Kidney (tissue), 22 donors: ENCODE measurements at places on chromosomes 5 and 9. TPM values are rescaled to one million over a fixed set of nuclear protein-coding genes. Genes with fewer than 3 reads are reported as not detected.

Gene ALDH1A1
- 191 TPM for total RNA-seq

DNA sequence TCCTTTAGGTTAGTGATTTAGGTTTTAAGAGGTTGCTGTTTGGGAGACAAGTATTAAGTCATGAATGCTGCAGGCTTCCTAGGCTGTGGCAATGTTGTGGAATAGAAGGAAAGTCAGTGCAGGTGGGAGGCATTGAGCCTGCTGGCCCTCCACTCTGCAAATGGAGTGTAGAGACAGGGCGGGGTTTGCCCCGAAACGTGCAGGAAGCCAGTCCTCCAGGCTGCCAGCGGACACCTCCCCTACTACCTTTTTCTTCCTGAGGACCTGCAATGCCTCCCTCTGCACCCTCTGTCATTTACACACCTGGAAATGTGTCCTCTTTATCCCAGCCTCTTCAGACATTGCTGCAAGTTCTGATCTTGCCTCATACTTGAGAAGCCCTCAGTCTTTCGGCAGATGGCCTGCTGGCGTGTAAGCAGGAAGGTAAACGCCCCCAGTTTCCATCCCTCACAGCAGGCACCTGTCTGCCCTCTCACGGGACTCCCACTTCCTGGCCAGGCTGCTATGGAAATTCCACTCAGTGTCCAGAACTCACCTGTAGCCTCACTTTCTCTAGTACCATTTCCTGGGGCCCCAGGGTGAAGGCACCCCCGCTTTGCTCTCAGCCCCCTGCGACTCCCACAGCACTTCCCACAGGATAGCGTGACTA is 81.6 kb upstream of the BOD1 start:
- H3K36me3 ChIP-seq = no peaks in the 10 kb centered on the region
- no peaks in the 10 kb centered on the region for H3K27me3 ChIP-seq
- no peak overlapping the region for H3K27ac ChIP-seq

DNA sequence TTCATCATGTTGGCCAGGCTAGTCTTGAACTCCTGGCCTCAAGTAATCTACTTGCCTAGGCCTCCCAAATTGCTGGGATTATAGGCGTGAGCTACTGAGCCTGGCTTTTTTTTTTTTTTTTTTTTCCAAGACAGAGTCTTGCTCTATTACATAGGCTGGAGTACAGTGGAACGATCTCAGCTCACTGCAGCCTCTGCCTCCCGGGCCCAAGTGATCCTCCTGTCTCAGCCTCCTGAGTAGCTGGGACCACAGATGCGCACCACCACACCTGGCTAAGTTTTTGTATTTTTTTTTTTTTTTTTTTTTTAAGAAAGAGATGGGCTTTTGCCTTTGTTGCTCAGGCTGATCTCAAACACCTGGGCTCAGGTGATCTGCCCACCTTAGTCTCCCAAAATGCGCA is 26.2 kb upstream of the GPR21 start:
- DNase-seq = no peak
- no peaks in the 10 kb centered on the region for H3K27me3 ChIP-seq
- H3K4me1 ChIP-seq = no peaks in the 10 kb centered on the region

GRCh38 chr9:98958271-98958984 is 14.7 kb downstream of the COL15A1 start:
- H3K27me3 ChIP-seq = no peaks in the 10 kb centered on the region
- no peak overlapping the region for H3K4me3 ChIP-seq
- peak overlapping the region; percentile 36 for H3K27ac ChIP-seq
- DNase-seq = no peak
- no peaks in the 10 kb centered on the region for H3K4me1 ChIP-seq

DNA sequence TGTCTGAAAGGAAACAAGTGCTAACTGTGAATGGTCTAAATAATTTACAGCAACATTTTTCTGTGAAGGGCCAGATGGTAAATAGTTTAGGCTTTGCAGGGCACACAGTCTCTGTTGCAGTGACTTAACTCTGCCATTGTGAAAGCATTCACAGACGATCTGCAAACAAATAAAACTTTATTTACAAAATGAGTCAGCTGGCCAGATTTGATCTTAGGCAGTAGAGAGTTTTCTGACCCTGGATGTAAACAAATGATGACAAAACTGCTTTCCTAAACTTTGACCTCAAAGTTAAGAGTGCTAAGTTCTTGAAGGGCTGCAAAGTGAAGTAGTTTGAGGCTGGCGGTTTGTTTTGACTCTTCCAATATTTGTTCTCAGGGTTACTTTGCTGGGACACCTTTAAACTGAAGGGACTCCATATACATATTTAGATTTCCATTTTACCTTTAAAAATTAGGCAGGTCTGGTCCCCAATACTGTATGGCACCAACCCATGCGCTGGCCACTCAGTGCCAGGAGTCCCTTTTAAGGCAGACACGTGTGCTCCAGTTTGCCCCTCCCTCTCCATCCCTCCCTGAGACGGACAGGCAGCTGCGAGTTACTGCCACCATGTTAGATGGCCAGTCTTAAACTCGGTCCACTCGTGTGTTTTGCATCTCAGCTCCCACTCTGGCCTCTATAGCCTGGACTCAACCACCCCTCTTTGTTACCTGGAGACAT is 4.0 kb upstream of the ADAMTS16 start:
- H3K4me3 ChIP-seq = no peak overlapping the region
- H3K27ac ChIP-seq = no peak overlapping the region
- no peaks in the 10 kb centered on the region for H3K4me1 ChIP-seq
- peaks cover 6% of the 10 kb centered on the region for H3K27me3 ChIP-seq

- no peaks in the 10 kb centered on the region for H3K36me3 ChIP-seq
- DNase-seq = no peak
- H3K4me1 ChIP-seq = no peaks in the 10 kb centered on the region
- no peak overlapping the region for H3K4me3 ChIP-seq
- H3K27me3 ChIP-seq = no peaks in the 10 kb centered on the region
Measured at GRCh38 chr5:14816374-14816998, 55.1 kb downstream of the ANKH start.
